Fibroblast of villous mesenchyme (primary cell): ENCODE measurements at places on chromosomes 12 and 14. TPM values are rescaled to one million over a fixed set of nuclear protein-coding genes. Genes with fewer than 3 reads are reported as not detected.

DNA sequence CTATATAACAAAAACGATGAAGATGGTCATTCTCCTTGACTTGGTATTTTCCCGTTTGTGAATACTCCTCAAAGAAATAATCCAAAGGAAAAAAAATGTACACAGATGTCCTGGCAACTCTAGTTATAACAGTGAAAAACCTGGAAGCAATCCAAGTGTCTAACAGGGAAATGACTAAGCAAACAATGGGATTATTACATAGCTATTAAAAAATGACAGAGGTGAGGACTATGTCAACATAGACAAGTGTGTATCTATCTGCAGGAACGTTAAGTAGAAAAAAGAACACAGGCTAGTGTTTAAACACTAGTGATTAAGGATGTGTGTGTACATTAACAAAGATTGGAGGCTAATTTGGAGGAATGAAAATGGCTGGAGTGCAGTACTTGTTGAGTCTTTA, 5.9 kb upstream of the APOLD1 start:
- peak; percentile 86 for DNase-seq

- peak; percentile 85 for DNase-seq
Observed at GRCh38 chr14:35044939-35045797, 904 bp upstream of the FAM177A1 start.

GRCh38 chr14:69535230-69535848, 39.3 kb downstream of the CCDC177 start:
- peak; percentile 47 for DNase-seq

DNA sequence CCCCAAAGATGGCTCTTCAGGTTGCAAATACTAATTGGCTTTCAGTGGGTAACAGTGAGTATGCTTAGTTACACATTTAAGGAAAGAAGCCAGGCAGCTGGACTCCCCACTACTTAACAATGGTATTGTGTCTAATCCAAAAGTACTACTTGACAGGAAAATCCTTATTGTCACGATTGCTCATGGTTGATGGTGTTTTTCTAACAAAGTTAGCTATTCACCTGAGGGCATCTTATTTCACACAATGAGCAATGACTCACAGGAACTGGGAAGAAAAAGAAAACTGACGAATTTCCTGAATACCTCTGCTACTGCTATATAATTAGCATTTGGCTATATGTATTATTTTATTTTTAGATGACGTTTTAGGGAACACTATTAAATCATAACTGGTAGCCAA, 33.4 kb upstream of the ALG10 start:
- DNase-seq = no peak

DNA sequence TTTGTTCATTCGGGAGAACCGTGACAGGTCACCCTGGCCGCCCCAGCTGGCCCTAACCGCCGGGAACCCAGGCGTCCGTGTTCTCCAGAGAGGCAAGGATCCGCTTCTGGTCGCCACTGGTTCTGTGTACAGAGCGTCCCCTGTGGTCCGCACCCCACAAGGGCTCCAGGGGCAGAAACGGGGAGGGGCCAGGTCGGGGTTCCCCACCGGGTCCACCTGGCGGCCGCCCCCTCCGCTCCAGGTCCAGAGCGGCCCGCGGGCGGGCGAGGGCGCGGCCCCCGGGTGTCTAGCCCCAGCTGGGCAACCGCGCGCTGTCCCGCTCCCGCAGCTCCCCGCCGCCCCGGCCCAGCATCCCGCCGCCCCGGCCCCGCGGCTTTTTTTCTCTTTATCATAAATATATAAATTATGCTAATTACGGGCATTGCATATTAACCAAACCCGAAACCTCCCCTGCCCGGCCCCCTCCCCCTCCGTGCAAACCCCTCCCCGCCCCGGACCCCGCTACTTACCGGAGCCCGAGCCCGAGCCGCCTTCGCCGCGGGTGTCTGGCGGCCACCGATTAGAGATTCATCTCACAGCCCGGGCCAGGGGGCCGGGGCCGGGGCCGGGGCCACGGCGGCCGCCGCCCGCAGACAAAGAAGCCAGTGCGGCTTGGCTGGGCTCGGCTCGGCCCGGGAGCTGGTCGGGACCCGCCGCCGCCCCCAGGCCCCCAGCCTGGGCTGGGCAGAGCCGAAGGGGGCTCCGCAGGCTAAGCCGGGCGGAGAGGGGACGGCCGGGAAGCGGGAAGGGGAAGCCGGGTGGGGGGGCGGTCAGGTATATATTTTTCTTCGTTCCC, 512 bp downstream of the POU6F1 start:
- peak; percentile 8 for DNase-seq

DNA sequence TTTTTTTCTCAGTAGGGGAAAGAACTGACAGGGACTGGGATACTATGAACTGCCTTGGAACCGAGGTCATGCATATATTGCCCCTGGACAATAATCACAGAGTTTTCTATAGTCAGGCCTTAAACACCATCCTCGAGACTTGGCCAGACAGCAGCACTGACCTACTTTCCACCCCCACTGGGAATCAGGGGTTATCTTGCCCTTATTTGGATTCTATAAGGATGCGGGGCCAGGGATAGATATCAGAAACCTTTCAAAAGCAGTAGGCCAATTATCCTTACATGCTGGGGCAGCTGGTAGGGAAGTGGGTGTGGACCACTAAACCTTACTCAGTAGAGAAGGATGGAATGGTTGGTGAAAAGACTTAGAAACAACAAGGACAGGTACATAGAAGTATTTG, 2.0 kb downstream of the ZNF219 start:
- no peak for DNase-seq

DNA sequence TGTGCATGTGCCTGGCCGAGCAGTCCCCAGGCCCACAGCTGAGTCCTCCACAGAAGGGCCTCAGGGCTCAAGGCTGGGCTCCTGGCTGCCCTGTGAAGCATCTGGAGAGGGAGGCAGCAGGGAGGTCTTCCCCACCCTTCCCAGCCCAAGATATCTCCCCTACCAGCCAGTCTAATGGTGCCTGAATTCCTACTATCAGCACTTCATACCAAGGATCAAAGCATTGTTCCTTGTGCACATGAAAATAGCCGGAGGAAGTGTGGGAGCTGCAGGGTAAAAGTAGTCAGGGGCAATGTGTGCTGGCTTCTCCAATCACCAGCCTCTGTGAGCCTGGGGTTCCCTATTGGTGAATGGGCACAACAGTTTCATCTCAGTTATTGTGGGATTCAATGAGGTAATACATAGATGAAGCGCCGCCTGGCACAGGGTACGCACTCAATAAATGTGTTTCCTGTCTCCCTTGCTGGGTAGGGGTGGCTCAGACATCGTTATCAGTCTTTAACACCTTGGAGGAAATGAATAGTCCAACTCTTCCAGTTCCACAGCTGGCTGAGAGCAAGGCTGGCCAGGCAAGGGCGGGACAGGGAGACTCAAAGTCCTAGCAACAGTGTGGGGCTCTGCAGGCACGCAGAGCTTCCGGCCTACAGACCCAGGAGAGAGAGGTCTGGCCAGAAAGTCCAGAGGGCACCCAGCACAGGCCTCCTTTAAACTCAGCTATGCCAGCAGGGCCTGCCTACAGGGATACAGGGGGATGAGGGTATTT, 39.1 kb upstream of the PNMA1 start:
- DNase-seq = peak; percentile 77

- DNase-seq = no peak
Observed at GRCh38 chr12:130813436-130813835, 25.6 kb downstream of the STX2 start.

GRCh38 chr12:120710031-120710804, at the start of gene UNC119B:
TSS of gene UNC119B (plus strand) at chr12:120710458. CDS start at chr12:120710475, 17 bp downstream.
- DNase-seq = peak; percentile 33

DNA sequence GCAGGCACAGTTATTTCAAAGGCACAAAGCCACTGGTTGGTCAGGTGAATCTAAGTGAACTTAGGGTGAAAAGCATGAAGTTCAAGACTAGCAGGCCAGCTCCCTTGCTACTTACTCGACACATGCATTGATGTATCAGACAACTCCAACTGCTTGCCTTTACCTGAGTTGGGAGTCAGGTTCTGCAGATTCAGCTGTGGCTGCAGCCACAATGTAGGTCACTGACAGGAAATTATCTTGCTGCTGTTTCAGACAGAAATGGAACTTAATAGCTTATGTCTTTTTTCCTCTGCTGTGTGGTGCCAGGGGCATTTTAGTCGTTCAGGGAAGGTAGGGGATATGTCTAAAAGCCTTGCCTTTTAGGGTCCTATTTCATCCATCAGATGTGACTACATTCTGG, 125.6 kb upstream of the RPH3A start:
- no peak for DNase-seq

DNA sequence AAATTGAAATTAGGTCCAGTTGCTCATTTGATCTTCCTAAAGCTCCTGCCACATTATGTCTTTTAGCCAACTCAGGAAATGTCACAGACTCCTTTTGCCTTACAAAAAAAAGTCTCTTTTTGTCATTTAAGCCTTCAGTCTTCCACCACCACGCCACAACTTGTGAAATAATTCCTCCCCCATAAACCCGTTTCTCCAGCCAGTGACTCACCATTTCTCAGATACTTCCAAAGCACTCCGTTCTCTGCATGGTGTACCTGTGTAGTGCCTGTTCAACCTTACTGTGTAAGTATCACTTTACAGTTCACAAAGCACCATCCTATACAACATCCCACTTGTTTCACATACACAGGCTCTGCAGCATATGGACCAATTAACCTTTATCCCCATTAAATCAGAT, 139.5 kb upstream of the AEBP2 start:
- peak; percentile 43 for DNase-seq

GRCh38 chr14:99744199-99744872, 48.9 kb upstream of the EML1 start:
- peak; percentile 68 for DNase-seq

DNA sequence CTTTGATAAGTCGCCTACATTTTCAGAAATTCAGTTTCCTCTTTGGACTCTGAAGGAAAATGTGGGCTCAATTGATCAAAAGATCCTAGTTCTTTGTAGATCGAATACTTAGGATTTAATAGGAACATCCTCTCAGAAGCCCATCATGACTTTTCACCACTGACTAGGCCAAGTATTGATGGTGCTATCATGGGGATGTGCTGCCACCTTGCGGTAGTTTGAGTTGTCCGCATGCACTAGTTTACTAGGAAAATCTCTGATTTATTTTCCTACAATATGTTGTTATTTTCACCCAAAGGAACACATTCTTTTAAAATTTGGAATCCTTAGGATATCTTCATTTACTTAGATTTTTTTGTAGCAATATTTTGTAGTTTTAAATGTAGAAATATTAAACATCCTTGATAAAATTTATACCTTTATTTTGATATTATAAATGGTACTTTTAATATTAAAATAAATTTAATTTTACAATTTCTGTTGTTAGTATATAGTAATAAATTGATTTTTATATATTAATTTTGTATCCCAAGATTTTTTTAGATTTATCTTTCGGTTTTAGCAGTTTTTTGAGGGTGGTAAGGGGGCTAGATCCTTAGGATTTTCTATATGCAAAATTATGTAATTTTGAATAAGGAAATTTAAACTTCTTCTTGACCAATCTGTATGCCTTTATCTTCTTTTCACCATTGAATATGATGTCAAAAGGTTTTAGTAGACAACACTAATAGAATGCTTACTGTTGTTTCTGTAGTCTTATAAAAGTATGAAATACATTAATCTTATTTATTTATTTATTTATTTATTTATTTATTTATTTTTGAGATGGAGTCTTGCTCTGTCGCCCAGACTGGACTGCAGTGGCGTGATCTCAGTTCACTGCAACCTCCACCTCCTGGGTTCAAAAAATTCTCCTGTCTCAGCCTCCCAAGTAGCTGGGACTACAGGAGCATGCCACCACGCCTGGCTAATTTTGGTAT, 52.9 kb upstream of the OR9K2 start:
- peak; percentile 67 for DNase-seq

DNA sequence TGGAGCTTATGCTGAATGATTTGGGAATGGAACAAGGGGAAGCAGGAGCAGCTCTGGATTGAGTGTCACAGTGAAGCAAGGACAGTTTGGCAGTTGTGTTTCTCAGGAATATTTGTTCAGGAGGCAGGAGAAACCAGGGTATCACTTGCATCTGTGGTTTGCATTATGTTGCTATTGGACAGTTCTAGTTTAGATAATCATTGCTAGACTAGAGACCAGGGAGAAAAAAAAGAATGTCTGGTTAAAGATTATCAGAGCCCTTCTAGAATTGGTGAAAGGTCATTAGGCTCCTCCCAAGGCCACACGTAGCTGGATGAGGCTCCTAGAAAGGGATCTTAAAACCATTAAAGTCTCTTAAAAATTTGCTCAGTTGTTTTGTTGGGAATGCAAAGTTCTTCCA, 17.0 kb upstream of the SRSF5 start:
- DNase-seq = no peak

DNA sequence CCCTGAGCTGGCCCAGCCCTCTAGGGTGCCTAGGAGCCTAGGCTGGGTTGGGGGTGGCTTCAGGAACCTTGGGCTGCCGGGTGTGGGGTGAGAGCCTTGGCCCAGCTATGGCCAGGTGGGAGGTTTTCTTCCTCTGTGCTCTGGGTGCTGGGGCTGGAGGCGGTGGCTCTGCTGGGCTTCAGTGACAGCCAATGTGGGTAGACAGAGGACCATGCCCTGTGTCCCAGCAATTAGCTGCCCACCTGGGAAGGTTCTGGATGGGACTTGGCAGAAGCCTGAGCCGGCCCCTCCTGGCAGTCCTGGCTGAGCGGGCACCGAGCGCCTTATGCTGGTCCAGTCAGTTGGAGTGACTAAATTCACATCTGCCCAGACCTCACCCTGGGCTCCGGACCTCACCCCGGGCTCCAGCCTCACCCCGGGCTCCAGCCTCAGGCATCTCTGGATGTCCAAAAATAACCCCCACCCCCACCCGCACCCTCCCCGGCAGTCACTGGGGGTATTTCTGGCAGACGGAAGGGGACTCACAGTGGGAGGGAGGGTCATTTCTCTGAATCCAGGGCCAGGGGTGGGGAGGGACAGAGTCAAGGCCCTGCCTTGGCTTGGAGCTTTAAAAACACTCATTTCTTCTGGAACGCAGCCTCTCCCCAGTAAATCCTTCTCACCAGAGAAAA, 46.9 kb downstream of the CYP46A1 start:
- no peak for DNase-seq

GRCh38 chr12:91846466-91847055, 299.1 kb downstream of the BTG1 start:
- no peak for DNase-seq

GRCh38 chr14:71229875-71230274, 322.6 kb downstream of the PCNX1 start:
- no peak for DNase-seq

DNA sequence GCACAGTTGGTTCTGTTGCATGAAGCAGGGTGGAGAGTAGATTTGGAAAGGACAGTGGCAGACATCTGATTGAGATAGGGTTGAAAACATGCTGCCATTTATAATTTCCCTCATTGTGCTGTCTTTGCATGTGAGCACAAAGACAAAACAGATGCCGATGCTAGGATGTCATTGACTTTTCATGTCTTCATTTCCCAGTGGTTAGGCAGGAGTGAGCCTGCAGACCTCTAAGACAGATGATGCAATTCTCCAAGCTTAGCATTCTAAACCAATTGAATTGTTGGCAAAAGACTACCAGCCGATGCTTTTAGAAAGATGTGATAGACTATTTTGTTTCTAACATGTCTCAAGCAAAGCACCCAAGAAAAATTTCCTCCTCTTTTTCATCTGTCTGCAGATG, 37.1 kb upstream of the PELI2 start:
- no peak for DNase-seq

Gene CDH24
- total RNA-seq = 6.4 and 10.8 TPM in 2 replicates

Gene KRT74
- total RNA-seq = not detected in 2 replicates

Gene SOS2
- 24.5 and 27.2 TPM in 2 replicates for total RNA-seq

Gene HOXC12
- total RNA-seq = under 0.01 TPM in 2 replicates

Gene ZDHHC22
- total RNA-seq = not detected in 2 replicates

Gene SOAT2
- total RNA-seq = not detected in 2 replicates

Gene CHGA
- total RNA-seq = not detected in 2 replicates

Gene PIANP
- not detected in 2 replicates for total RNA-seq

Gene ARHGAP9
- under 0.01 TPM in 2 replicates for total RNA-seq

Gene POLE2
- total RNA-seq = 14.2 and 17.3 TPM in 2 replicates

Gene ASB2
- total RNA-seq = 0.86 and 1.9 TPM in 2 replicates

Gene OR10P1
- total RNA-seq = under 0.01 TPM in 1 of 2 replicates, not detected in the other

Gene GPR84
- not detected in 2 replicates for total RNA-seq

Gene KCNMB4
- 4.2 and 7.3 TPM in 2 replicates for total RNA-seq
